ENCODE measurements at places on chromosomes 6 and 20.
A peak's percentile ranks its signal among the peaks of the same experiment; 100 is the strongest.

- DNase-seq: no peak
These were observed 24.8 kb downstream of the SUN5 start for GRCh38 chr20:32979201-32979998.

DNA sequence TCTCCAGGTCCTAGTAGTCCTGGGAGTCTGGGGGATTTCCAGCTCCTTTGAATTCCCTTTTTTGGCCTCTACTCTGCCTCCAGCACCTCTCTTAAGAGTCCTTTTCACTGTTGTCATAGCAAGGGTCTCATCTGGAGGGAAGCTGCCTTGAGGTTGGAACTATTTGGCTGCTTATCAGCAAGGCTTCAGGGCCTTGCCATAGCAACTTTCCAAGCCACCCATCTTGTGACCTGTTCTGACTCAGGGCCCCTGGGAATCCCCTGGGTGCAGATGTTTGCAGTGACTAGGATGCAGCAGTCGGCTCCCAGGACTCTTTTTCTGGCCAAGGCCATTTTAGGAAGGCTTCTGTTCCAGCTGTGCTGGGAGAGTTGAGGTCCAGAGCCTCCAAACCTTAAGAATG, 12.4 kb downstream of the PKIG start:
- DNase-seq: peak; percentile 50

- no peak for DNase-seq
These were observed 30.2 kb upstream of the MAN1A1 start for GRCh38 chr6:119379809-119380208.

GRCh38 chr6:32196682-32197616, 4.5 kb upstream of the GPSM3 start:
- no peak for DNase-seq

DNA sequence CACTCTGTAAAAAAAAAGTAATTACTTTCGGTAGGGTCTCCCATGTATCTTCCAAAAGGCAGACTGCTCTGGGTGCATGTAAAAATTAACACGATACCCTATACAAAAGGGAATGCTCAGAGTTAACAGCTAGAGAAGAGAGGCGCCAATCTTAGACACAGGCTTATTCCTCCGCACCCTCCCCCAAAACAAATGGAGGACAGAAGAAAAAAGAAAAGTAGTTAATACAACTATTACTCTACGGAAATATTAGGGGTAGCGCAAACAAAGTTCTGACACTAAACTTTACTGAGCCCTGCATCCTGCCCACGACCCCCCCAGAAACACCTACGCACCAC, 331 bp upstream of the UFL1 start:
- DNase-seq: no peak

- no peak for DNase-seq
These were observed 130.4 kb downstream of the TNFRSF21 start for GRCh38 chr6:47179286-47179685.

DNA sequence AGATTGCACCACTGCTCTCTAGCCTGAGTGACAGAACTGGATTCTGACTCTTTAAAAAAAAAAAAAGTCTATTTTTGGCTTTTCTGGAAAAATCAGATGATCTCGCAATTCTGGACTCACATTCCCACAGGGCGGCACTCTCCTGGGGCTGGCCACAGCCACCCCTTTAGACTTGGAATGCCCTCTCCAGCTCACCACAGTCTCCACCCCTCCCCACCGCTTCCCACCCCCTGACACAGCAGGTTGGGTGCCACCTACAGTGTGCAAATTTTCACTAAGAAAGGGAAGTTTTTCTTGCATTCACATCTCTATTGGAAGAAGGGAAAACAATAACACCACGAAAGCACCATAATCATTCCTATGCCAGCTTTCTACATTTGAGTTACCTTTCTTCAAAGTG, 15.4 kb downstream of the PDRG1 start:
- no peak for DNase-seq

- no peak for DNase-seq
These were observed 16.3 kb downstream of the FAM50B start for GRCh38 chr6:3865463-3865862.

DNA sequence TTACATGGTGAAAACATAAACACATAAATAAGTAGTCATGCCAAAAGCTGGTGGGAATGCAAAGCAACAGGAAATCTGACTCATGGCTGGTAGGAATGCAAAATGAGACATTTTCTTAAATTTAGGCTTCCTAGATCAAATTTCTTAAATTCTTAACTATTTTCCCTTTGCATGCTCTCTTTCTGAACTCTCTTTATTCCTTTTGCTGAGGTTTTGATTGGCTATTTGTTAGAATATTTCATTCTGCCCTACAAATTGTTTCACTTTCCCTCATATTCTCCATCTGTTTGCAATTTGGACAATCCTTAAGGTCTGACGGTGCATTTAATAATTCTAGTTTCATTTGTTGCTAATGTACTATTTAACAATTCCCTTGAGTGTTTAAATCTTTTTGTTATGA, 437.5 kb upstream of the RGS17 start:
- DNase-seq: peak; percentile 23

DNA sequence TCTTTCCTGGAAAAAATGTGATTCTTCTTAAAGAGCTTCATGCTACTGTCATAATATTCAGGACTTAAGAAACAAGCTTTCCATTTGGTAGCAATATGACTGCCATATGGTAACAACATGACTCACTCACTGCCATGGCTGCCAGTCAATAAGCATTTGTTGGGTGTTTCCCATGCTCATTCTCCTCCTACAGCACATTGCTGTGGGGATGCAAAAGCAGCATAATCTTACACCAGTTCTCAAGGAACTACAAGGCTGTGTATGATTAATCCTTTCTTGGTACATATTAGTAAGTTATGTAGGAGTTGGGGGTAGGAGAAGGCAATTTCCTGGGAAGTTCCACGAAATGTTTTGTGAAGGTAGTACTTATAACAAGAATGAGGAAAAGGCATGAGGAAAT, 76.7 kb downstream of the CEP162 start:
- peak; percentile 30 for DNase-seq

DNA sequence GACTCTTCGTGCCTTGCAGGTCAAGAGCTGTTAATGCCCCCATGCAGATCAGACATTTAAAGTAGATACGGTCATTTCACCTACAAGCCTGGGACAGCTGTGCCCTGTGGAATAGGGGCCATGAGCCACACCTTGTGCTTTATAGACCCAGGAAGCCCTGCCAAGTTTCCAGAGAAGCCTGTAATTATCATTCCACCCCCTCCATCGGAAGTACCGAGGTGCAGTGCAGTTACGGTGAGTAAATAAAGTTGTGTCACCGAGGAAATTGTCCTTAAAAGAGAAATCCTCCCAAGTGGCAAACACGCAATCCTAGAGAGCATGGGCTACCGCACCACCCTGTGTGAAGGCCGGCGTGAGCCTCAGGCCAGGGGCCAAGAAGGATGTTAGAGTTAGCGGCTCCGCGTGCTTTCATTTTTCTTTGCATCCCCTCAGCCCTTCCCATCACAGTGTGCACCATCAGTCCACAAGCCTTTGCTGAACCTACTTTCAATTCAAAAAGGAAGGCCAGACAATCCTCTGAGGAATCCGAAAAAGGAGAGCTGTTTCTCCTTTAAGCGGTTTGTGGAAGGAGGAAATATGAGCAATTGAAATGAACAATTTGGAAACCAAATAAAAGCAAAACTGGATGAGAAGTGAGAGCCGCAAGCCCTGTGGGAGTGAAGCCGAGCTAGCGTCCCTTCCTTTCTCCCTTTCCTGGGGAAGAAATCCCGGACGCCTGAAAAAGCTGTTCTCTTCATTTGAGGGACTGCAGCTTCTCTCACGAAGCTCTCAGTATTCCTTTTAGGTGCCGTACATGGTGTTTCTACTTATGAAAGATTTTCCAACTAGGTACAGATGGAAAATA, 183.3 kb upstream of the PDE10A start:
- no peak for DNase-seq

DNA sequence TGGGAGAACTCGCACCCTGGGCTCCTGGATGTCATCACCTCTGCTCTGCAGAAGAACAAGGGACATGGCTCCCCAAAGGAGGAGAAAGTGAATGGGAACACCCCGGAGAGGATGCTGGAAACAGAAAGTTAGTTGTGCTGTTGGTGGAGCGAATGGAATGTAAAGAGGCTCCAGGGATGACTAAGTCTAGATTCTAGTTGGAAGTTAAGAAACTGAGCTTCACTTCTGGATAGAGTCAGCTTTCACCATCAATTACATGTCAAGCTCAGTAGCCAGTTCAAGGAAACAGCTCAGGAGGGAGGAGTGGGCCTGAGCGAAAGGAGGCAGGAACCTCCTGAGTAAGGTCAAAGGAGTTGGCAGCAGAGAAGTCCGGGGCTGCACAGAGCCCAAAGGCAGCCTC, 132.1 kb upstream of the ARID1B start:
- DNase-seq: no peak

- DNase-seq: no peak
These were observed 30.4 kb downstream of the SYNJ2 start for GRCh38 chr6:158011980-158012566.

DNA sequence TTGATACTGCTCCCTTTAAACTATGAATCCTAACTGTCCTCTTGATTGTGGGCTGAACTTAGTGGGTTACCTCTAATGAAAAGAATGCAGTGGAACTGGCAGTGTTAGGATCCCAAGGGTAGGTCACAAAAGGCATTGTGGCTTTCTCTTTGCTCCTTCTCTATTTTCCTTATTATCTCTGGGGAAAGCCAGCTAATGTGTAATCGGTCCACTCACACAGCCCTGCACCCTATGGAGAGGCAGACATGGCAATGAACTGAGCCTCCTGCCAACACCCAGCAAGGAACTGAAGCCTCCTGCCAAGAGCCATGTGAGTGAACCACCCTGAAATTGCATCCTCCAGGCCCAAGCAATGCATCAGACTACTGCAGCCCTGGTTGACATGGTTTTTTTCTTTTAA, 24.6 kb upstream of the ZNF133 start:
- DNase-seq: no peak

DNA sequence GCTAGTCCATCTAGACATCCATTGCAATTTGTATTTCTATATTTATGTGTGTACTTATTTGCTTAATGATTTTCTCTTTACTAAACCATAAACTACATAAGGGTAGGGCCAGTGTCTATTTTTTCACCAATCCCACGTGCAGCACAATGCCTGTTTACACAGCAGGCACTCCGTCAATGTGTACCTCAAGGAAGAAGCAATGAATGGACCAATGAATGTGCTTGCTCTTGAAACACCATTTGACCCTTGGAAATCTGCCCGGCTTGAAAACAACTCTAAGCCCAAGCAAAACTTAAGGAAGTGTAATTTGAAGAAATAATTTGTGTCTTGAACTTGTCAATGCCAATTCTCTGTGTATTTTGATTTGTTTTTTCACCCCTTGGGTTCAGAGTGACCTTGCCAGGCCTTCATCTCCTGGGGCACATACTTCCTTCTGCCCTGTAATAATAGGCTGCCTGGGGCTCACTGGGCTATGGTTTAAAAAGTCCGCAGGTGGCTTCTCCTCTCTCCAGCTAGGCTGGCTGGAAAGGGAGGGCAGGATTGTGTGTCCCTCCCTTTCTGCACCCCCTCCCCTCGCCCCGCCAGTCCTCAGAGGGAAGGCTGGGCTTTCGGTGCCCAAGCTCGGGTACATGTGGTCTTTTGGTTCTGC, 140.8 kb upstream of the ARMC2 start:
- no peak for DNase-seq

DNA sequence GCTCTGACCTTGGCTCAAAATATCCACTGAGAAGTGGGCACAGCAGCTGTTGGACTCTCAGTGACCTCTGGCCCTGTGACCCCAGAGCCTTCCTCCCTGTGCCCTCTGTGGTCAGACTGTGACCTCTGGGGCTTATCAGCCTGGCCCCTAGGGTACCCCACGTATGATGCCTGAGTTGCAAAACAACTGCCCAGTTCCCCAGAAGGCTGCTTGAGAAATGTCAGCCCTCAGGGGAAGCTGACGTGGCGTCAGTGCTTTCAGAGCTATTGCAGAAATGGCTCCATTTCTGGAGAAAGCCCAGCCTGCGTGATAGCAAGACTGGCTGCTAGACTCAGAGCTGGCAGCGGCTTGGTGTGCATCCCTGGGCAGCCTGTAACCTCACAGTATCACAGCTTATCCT, 31.5 kb upstream of the TGM2 start:
- no peak for DNase-seq

DNA sequence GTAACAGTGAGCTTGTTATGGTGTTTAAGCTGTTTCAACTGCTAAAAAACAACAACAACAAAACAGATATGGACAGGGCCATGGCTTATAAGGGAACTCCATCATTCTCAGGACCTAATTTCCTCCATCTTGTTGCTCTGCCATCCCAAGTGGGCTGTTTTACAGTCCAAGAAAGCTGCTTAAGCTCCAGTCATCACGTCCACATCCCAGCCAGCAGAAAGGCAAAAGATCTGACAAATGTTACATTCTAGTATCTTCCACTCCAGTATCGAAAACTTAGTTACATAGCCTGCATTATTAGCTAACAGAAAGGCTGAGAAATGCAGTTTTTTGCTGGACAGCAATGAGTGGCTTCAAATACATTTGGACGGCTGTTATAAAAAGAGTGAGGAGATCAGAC, 23.0 kb upstream of the TFAP2A start:
- DNase-seq: no peak

DNA sequence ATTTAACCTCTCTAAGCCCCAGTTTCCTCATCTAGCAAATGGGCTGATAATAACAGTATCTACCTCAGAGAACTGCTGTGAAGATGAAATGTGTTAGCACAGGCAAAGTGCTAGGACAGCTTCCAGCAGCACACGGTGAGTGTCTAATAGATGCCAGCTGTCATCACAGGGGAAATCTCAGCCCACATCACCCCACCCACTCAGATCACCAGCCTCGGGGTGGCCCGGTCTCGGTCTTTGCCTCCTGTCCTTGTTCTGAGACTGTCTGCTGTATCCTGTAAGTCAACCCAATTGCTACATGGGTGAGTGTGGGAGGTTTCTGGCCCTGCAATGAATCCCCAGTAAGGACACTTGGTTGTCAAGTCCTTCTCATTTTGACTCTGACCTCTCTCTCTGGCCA, 99.5 kb upstream of the ZNFX1 start:
- no peak for DNase-seq

- DNase-seq: no peak
These were observed 92.3 kb downstream of the FIG4 start for GRCh38 chr6:109783250-109783986.

DNA sequence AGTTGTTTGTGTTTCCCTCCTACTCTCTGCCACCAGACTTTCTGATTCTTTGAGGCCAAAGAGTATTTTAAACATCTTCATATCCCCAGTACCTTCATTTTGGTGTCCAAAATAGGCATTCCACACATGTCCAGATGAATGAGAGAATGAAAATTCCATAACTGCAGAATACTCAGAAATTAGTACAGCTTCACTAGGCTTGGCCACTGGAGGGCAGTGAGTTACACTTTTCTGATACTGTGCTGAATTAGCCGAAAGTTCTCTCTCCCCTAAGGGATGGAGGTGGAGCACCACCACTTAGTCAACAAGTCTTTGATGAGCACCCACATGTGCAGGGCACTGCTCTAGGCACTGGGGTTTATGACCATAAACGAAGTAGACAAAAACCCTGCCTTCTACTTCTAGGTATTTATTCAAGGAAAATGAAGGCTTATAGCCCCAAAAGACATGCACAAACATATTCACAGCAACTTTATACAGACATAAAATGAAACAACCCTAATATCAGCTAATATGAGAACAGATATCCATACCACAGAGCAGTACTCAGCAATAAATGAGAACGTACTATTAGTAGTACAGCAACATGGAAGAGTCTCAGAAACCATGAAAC, 46.1 kb upstream of the TMEM217 start:
- no peak for DNase-seq

All from non-pigmented ciliary epithelial cell (primary cell).